Adrenal gland (tissue), 19 donors: ENCODE measurements at places on chromosomes 11 and 22. TPM values are rescaled to one million over a fixed set of nuclear protein-coding genes. Genes with fewer than 3 reads are reported as not detected.

VPREB3 gene
- total RNA-seq = 22.0 TPM

DNA sequence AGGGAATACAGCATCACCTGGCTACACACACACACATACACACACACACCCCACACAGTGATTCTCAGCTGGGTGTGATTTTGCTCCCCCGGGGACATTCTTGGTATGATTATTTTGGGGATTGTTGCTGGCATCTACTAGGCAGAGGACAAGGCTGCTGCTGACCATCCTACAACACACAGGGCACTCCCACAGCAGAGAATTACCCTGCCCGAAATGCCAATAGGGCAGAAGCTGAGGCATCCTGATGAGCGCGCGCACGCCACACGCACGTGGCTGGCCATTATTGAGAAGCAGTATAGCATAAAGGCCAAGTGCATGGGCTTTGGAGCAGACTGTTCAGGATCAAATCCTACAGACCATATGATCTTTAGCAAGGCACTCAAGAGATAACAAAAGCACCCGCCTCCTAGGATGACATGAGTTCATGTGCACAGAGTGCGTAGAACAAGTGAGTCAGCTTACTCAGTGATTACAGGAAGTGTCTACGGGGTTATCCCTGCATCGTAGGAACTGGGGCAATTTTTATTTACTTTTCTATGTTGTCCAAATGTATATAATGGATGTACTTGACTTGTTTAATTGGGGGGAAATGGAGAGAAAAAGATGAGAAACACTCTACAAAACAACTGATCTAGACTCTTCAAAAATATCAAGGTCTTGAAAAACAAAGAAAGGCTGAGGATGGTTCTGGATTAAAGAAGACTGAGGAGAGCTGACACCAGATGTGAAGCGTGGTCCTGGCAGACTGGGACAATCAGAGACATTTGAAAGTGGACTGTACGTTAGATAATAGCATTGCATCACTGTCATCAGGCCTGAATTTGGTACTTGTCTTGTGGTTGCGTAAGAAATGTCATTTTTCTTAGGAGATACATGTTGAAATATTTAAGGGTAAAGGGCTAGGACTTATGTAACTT lies 7.2 kb upstream of the EHD1 start:
- DNase-seq = no peak

DNA sequence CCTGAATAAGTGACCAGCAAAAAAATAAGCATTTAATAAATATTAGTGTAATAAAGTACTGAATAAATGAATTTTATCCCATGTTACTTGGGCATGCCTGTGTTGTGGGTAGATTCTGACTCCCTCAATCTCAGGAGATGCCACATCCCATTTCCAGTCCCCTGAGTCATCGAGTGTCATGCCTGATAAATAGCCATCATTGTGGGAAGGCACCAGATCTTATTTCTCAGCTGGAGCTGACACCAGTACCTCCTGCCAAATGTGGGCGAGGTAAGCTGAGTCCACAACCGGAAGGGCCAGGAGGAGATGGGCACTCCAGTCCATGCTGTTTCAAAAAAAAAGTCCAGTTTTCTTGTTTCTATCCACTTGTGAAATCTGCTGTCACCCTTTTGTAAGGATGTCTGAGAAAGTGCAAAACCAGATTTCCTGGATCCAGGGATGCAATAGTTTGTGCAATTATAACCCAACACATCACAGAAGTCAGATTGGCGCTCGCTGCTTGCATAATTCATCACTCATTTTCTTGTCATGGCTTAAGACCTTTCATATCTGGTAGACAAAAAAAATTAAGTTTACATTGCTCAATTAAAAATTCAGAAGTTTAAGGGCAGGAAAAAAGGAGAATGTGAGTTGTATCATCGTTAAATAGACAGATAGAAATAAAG lies 311.6 kb downstream of the MIAT start:
- no peak for DNase-seq

DNA sequence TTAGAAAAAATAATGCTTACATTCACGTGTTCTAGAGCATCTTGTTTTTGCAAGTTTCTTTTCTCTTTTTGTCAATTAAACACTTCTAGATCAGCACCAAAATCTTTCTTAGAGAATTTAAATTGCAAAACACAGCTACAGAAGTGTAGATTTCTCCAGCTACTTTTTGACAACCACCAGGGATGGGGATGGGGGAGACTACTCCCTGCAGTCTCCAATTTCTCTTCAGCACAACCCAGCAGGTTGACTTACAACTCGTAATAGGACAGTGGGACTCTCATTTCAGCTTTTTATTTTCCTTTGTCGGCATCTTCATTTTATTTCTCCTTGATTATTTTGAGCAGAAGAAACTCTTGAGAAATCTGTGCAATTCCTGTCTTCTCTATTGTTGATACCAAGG lies 441.2 kb downstream of the LRRC4C start:
- DNase-seq = no peak

DNA sequence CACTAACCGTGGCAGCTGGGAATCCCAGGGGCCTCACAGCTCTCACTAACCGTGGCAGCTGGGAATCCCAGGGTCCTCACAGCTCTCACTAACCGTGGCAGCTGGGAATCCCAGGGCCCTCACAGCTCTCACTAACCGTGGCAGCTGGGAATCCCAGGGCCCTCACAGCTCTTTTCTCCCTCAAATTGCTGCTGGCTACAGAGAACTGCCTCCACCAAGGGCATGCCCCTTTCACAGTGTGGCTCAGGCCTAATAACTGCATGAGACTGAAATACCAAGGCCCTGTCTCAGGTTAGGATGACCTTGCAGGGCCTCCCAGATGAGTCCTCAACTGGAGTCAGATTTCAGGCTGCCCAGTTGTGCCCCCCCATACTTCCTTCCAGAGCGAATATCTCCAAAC lies 35.1 kb upstream of the GGTLC2 start:
- DNase-seq = no peak

- DNase-seq = no peak
These were observed 86.5 kb upstream of the SLC6A5 start for GRCh38 chr11:20512869-20513268.

DNA sequence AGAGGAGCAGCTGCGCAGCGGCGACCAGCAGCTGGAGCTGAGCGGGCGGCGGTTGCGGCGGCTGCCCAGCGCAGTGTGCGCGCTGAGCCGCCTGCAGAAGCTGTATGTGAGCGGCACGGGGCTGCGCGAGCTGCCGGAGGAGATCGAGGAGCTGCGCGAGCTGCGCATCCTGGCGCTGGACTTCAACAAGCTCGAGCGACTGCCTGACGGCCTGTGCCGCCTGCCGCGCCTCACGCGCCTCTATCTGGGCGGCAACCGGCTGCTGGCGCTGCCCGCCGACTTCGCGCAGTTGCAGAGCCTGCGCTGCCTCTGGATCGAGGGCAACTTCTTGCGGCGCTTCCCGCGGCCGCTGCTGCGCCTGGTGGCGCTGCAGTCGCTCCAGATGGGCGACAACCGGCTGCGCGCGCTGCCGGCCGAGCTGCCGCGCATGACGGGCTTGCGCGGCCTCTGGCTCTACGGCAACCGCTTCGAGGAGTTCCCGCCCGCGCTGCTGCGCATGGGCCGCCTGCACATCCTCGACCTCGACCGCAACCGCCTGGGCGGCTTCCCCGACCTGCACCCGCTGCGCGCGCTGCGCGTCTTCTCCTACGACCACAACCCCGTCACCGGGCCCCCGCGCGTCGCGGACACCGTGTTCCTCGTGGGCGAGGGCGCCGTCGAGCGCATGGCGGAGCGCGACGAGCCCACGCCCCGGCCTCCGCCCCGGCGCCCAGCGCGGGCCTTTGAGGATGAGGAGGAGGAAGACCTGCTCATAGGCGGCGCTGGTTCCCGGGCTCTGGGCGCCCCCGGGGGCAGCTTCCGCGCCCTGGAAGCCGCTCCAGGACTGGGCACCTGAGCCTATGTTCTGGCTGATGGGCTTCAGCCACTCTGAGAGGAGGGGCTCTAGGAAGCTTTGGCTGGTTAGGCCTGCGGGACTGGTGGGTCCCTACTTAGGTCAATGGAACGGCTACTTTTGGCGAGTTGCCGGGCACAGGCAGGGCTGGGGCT lies 787 bp downstream of the LRRC10B start:
- peak; percentile 77 for DNase-seq

DNA sequence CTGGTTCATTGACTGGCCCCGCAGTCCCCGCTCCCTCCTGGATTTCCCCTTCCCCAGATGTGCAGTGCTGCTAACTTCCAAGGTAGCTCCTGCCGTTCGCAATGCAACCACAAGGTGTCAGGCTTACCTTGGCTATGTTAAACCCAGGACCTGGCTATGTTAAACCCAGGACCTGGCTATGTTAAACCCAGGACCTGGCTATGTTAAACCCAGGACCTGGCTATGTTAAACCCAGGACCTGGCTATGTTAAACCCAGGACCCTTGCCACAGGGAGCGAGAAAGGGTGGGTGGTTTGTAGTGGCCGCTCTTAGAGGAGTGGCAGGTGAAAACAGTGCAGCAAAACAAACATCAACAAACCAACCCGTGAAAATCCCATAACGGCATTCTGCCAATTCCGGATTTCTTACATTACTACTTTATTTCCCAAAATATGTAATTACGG lies 2.9 kb upstream of the ADAMTS8 start:
- peak; percentile 65 for DNase-seq

GRCh38 chr11:26993965-26994457 lies at the start of gene FIBIN:
FIBIN (plus strand) TSS chr11:26994112; CDS start chr11:26994527, 415 bp downstream.
- DNase-seq = no peak

DNA sequence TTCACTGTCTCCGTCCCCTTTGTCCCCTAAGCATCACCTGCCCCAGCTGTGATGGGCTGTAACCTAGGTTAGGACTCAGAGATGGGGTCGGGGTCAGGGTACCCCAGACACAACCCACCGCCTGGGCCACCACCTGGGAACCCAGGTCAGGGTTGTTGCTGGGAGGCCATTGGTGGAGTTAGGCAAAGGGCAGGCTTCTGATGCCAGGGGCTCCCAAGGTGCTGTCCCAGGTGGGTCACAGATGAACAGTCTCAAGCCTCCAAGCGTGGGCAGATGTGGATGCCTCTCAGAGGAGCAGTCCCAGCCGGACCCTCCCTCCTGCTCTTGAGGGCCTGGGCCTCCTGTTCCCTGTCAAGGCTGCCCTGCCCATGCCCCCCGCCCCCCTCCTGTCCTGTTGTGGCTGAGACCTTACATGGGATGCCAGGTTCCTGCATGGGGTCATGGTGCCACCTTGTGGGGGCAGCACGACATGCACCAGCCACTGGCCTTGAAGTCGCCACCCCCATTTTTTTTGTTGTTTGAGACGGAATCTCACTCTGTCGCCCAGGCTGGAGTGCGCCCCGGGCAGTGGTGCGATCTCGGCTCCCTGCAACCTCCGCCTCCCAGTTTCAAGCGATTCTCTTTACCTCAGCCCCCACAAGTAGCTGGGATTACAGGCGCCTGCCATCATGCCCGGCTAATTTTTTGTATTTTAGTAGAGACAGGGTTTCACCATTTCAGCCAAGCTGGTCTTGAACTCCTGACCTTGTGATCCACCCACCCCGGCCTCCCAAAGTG lies 12.1 kb downstream of the GATD1 start:
- peak; percentile 62 for DNase-seq

DNA sequence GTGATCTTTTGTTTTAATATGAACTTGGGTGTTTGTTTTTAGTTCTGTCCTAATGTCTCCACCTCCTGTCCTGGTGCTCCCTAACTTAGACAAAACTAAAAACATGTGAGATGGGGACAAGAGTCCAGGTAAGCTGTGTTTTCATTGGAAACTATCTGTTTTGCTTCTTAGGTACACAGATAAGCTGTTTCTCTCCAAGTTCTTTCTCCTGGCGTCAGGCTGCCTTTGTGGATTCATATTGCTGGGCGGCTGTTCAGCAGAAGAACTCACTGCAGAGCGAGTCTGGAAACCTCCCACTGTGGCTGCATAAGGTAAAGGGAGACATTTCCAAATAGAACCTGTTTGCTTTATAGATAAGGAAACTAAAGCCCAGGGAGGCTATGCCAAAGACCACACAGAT lies 24.7 kb downstream of the PANX1 start:
- DNase-seq = no peak

OR8D4 gene
- not detected for total RNA-seq

FAR1 gene
- 37.8 TPM for total RNA-seq

DNA sequence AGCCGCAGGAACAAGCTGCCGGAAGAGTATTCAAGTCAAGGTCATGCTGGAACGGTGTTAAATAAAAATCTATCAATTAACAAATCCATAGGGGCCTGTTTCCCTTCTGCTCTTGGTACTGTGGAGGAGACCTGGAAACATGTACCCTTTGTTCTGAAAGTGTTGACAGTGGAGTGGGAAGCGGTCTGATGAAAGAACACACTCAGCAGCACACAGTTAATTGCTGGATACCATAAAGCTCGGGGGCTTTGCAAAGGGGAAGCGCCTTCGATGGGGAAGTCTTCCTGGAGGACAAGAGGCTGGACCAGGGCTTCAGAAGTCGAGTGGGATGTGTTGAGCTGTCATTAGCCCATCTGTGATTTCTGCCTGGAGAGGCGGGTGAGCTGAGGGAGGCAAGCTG lies 112.5 kb upstream of the CLPB start:
- DNase-seq = no peak

DNA sequence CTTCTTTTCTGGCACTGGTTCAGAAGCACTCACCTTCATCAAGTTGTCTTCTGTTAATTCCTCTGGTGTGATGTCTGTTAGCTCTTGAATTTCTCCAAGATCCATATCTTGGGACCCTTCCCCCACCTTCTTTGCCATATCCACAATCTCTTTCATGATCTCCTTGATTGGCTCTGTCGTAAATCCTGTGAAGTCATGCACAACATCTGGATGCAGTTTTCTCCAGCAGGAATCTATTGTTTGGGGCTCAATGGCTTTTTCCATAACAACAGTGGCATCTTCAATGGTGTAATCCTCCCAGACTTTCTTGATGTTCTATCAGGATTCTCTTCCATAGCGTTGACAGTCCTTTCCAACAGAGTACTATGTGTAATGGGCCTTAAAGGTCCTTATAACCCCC lies 96.9 kb downstream of the CSTPP1 start:
- no peak for DNase-seq

DNA sequence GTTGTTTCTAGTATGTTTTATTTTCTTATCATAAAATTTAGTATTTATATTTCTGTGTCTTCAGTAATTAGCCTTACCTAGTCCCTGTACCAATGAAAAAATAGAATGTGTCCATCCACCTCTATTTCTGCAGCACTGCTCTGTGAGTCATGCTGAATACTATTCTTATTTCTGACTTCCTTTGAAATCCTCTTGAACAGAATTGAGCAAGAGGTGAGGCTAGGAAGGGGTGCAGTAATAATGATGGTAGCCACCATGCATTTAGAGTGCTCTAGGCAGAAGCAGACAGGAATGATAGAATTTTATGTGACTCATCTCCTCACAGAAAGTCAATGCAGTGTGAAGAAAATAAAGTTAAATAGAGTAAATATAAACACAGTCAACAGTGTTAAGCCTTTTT lies 60.0 kb downstream of the OR10A6 start:
- DNase-seq = no peak

DNA sequence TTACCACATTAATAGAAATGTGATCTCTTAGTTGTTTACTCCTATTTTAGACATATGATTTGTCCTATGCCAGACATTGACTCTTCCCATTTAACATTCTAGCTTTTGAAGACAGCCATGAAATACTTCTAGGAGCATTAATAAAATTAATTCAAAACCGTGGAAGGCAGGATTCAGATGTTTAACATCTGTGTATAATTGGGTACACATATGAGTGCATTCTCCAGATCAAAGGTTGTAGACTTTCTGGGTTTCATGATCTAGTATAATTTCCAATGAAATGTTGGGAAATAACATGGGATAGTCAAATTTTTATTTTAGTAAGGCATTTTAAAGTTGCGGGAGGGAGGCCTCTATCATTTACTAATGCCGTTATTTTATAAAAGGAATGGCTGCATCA lies 35.2 kb upstream of the CCDC89 start:
- DNase-seq = no peak
